ENCODE measurements at places on chromosomes 3 and 15.

DNA sequence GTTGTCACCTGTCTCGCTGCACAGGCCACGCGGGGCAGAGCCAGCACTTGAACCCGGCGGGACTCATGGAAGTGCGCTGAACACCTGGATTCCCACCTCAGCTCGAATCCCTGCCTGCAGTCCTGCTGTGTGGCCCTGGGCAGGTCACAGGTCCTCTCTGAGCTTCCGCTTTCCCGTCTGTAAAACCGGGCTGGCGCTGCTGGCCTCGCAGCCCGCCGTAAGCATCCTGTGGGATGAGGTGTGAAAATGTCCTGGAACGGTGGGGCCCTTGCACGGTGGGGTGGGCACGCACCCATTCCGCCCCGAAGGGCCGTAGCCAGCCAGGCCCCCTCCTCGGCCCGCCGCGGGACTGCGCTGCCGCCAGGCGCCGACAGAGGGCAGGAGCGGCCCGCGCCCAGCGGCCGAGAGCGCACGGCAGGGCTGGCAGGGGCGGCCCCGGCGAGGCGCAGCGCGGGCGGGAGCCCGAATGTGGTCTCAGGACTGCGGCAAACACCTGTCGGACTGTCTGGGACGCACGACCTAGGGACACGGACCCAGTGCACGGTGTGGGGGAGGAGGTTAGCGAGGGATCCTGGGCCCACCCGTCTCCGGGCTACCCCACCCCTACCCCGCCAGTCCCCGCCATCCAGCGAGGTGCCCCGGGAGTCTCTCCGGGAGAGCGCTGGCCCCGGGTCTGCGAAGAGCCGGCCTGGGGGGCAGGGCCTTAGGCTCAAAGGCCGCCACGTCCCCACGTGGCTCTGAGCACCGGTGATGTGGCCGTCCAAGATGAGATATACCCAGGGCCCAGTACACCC is 40.4 kb downstream of the DNAJB8 start:
- no peak for DNase-seq

DNA sequence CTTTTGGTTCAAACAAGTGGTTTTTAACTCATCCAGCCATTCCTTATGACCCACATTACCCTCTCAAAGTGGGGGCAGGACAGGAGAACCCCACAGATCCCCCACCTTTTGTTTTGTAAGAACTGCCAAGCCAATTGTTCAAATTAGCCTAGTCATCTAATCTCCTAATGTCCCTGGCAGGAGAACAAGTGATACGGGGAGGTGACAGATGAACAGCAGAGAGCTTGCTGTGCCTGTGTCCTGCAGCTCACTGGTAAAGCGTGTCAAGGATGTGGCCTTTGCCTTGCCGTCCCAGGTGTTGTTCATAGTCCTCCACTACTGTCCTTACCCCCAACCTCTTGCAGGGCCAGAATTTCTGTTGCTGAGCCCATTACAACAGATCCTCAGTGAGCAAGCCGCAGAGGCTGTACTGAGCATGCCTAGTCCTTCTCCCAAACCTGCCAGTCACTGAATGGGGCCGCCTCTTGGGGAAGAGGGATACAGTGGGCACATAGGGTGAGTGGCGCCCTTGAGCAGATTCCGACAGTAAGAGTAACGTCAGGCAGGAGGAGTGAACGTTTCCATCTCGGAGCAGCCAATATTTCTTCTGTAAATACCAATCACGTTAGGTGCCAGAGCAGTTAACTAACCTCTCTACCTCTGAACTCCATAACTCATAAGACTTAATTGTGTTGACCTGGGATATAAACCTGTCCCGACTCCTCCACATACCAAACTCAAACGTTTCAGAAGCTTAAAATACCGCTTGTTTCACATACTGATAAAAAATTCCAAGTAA is 87.4 kb downstream of the ITPR1 start:
- DNase-seq: no peak

GRCh38 chr3:184598574-184598927 is 37.0 kb downstream of the EPHB3 start:
- DNase-seq: no peak

- DNase-seq: no peak
These were observed 59.1 kb downstream of the LRIG1 start for GRCh38 chr3:66441692-66442091.

- no peak for DNase-seq
These were observed 131.3 kb upstream of the SNRPN start for GRCh38 chr15:24823473-24823872.

DNA sequence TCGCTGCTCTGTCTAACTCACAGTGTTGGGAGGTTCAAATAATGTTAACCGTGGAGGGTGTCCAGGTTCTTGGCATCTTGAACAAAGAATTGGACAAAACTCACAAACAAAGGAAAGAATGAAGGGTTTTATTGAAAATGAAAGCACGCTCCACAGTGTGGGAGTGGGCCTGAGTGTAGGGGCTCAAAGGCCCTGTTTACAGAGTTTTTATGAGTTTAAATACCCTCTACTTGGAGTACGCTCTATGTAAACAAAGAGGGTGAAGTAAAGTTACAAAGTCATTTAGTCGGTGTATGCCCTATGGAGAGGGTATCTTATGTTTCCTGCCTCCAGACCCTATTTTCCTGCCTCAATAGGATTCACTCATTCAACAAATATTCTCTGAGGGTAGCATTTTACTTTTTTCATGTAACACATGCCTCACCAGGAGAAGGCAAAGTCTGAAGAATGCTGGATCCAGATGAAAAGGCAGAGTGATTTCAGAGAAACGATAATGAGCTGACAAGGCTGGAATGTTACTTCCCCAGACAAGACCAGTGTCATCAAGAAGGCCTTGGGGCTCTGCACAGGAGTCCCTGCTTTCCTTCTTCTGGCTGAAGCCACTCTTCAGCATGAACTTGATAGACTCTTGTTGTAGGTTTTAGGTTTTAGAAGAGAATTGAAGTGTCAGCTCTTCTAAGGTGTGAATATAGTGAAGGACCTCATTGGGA is 163.6 kb downstream of the FAM43A start:
- no peak for DNase-seq

DNA sequence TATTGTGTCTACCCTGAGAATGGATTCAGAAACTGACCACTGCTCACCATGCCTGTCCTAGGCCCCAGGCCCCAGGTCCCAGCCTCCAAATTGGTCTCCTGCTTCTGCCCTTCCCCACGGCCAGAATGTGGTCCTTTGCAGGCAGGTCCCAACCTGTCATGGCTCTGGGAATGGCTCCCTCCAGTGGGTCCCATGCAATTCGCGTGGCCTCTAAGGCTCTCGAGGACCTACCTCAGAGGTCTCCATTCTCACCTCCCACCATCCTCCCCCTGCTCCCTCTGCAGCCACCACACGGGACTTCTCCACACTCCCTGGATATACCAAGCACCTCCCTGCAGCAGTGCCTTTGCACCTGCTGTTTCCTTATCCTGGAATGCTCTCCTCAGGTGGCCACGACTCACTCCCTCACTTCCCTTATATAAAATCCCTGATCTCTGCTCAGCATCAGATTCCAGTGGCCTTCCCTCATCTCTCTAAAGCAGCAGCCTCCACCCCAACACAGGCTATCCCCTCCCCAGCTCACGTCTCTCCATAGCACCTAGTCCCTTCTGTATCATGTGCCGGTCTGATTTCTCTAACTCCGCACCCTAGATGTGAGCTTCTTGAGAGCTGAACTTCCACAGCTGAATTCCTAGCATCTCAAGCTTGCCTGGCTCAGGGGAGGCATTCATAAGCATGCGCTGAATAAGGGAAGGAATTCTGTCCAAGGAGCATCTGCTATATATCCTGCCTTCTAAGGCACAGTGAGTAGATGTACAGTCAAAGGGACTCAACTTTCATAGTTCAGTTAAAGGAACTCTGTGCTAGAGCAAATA is 56.9 kb downstream of the ARRDC4 start:
- no peak for DNase-seq

DNA sequence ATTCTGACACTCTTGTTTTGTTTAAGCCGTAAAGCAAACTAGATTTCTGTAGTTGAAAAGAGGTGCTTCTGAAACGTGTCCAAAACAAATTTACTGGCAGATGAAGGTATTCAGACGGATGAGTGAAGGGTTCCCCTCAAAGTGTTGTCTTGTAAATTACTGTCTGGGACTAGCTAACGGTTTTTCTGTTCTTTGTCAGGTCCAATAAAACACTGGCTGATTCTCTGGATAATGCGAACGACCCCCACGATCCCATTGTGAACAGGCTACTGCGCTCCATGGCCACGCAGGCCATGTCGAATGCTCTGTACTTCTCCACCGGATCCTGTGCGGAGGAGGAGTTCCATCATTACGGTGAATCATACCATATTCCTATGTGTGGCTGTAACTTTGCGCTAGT is 27.7 kb downstream of the TIPIN start:
- no peak for DNase-seq

DNA sequence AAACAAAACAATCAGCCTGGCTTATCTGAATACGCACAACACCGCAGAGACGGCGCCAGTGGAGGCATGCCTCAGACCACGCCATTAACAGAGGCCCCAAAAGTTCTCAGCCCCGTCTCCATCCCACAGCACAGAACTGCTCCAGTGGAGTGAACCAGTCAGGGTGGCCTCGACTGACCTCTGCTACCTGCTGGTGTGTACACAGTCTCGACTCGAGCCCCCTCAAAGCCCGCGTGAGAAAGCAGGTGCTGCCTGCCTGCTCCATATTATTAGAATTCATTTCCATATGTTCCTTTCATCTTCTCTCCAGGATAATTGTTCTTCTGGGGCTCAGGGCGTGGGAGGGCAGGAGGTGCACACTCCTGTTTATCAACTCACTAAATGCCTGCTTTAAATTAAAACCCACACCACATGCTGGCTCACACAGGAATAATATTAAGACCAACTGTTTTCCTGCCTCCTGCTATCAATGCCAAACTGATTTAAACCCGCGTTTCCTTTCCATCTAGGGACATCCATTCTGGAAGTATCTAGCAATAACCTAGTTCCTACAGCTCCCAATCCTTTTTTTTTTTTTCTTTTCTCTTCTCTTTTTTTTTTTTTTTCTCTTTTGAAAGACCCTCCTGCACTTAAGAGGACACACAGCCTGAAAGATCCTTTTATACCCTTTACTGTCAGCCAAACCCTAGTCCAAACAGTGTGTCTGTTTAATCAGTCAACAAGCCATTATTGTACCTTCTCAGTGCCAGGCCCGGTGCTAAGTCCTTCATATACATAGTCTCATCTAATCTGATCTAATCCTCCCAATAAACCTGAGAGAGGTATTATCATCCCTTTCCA is 101.2 kb downstream of the TLE3 start:
- DNase-seq: no peak

GRCh38 chr3:146598535-146598934 is 6.6 kb downstream of the PLSCR5 start:
- DNase-seq: no peak

- DNase-seq: no peak
These were observed 602.3 kb upstream of the SUCLG2 start for GRCh38 chr3:68256635-68257223.

GRCh38 chr3:183517607-183518006 is 37.9 kb downstream of the KLHL6 start:
- DNase-seq: no peak

DNA sequence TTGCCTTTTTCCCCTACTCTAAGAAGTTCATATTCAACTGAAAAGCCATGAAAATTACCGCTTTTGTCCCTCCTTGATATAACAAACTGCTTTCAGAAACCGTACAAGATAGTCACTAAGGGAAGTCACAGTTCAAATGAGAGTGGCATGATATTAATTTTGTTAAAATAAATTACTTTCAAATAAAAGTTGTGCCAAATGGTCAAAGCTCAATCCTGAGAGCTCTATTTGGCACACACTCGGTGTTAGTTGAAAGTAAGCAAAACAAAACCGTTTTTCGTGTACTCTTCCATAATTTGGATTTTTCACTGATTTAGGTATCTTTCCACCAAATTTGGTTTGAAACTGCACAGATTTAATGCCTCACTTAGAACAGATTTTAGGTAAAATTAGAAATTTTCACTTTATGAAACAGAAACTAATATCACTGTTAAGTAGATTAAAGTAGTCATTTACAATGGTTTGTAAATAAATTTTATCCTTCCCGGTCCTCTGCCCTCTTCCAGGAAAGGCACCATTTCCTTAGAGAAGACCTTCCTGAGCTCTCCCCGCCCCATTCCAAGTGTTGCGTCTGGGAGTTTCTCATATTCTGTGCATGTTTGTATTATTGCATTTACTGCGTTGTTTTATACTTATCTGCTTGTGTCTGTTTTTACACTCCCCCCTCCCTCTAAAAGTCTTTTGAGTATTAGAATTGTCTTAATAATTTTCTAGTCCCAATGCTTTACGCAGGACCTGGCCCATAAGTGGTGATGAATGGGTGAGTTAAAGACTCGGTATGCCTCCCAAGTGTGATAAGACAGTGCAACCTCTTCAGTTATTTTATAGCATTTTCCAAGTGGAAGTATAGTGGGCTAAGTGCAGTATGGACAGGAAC is 853 bp downstream of the TCAIM start:
- no peak for DNase-seq

DNA sequence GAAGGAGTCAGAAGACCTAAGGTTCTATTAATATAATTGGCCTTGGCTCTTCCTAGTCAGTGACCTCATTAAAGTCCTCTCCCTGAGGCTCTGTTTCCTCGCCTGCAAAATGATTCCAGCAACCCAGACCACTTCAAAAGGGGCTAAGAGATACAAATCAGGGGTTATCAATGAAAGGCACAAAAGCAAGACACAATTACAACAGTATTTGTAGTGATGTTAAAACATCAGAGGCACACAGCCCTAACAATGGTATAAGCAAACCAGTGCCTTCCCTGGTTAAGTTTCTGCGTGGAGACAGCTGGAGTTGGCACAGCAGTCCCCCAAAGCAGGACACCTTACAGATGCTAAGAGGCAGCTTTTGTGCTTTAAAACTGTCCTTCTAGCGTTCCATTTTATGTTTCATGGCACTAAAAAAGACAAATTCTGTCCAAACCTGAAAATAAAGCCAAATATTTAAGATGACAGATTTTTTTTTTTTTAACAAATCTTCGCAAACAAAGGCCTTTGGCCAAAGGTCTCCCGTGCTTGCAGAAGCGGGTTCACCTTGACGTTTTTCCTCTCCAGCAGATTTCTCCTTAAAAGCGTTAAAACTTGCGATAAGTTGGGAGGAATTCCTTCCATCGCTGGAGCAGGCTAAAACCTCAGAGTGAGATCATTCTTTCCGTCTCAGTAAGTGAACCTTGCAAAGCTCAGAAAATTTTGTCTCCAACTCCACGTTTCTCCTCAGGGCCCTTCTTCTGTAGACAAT is 999 bp downstream of the ZNF280D start:
- no peak for DNase-seq

DNA sequence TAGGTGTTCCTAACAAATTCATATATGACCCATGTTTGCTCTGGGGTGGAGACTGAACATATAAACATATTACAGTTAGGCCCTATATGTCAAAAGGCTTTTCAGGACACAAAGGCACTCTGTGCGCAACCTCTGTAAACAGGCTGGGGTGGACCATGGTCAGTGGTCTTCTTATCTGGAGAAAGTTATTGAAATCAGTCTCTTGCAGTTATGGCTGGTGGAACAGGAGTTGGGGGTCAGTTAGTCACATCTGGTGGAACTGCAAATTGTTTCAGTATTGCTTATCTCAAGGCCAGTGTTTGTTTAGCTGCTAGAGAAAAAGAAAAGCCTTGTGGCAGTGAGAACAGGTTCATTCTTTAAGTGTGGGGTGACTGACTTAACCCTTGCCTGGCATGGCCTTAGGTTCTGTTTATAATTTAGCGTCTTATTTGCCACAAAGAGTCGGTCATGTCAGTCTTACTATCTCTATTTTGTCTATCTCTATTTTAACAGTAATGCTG is 5.9 kb upstream of the GP9 start:
- DNase-seq: no peak

Data from kidney glomerular epithelial cell (primary cell).